ENCODE measurements at places on chromosomes 4 and X.

DNA sequence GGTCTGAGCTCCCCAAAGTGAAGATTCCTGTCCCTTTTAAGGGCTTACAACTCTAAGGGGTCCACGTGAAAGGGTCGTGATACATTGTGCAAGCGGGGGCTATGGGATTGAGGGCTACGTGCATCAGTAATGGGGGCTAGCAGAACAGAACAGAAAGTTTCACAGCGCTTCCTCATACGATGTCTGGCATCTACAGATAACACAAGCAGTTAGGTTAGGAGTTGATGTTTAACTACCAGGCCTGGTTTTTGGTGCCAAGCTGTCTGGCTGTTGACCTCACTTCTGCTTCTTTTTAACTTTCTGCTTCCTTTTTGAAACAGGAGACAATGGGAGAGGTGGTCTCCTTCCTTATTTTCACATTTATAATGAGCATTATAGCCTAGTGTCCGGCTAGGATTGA, 368.6 kb upstream of the CXorf51A start:
- no peak for DNase-seq

DNA sequence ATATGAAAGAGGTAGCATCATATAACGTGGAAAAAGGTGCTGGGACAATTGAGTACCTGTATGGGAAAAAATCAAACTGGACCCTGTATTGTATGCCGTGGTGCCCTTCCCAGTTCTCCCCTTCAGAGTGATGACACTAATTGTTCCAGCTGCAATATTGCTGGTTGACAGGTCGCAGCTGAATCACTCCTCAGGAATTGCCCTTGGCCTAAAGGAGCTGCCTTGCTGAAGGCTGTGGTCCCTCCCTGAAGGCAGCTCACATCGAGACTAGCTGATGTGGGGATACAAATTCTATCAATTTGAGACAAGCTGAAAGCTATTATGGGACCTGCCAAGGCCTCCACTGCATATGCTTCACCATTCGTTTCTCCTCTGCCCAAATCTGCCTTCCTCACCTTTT, 39.3 kb upstream of the CXCL8 start:
- peak; percentile 42 for DNase-seq

GRCh38 chrX:30580641-30581040, 3.1 kb upstream of the TASL start:
- DNase-seq: peak; percentile 57

GRCh38 chrX:44580466-44580865, 37.8 kb upstream of the FUNDC1 start:
- peak; percentile 76 for DNase-seq

DNA sequence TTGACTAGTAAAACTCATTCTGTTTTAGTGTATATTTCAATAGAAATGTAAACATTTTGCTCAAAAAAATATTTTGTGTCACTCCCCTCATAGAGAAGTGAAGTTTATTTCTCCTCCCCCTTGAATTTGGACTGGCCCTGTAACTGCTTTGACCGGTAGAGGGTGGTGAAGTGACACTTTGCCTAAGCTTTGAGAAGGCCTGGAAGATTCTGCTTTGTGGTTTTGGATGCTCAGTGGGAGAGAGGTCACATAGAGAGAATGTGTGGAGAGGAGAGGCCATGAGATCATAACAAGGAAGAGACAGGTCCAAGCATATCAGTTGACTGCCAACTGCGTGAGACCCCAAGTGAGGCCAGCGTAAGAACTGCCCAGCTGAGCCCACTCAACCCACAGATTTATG, 19.1 kb upstream of the ARX start:
- DNase-seq: peak; percentile 51

- no peak for DNase-seq
Measured at GRCh38 chr4:188707036-188707435, 567.8 kb downstream of the TRIML1 start.

DNA sequence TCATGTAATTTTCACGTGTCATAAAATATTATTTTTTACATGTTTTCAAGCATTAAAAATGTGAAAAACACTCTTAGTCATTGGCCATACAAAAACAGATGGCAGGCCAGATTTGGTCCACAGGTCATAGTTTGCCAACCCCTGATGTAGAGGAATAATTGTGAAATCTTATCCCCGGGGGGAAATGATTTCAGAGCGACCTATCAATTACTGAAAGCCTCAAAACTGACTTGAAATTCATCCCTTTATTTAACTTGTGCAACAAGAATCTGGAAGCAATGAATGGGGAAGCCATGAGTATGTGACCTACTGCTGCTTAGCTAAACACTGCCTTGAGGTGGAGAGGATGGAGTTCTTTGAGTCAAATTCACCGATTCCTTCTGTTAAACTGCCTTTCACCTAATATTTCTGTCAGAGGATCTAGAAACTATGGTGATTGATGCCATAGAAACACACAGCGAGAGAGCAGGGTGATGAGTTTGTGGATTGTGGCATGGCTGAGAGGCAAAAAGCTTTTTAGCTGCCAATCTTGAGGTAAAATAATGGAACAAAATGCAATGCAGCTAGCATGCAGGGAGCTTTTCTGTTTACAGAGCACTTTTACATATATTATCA, 30.3 kb upstream of the BRS3 start:
- DNase-seq: peak; percentile 10

GRCh38 chrX:16992445-16992844, 46.0 kb downstream of the REPS2 start:
- no peak for DNase-seq

GRCh38 chrX:15790769-15791290, 546 bp downstream of the ZRSR2 start:
- peak; percentile 16 for DNase-seq

DNA sequence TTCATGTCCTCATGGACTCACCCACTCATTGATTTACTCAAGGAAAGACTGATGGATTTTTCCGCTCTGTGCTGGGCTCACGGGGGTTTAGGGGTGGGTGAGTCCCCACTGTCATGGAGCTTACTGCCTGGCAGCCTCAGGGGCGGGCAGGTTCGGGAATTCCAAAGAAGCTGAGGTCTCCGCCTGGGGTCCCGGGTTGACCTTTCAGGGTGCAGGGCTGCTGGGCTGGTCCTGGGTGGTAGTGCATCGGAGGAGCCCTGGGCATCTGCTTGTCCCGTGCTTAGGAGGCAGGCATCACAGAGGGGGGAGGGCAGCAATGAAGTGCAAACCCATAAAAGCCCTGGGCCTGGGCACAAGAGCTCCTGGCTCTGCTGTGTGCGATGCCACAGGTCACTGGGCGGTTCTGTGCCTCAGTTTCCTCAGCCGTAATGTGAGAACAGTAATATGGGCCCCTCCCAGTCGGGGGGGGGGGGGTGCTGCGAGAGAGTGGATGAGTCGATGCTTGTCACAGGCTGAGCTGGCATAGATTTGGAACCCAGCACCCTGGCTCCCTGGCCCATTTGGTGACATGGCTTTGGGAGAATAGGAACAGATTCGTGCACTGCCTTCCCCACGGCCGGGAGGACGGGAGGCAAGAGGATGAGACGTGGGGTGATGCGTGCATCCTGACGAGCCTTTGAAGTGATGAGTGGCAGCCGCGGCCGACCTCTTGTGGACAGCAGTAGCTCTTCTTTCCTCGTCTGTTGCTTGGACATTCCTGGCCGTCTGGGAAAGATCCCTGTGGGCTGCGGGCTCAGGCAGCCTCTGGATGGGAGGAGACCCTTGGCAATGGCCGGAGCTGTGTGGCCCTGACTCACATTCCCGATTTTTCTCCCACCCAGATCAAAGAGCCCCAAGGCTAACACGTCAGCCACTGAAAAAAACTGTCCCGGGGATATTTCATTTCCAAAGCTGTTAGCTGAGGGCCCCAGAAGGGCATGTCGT, 42.0 kb downstream of the PSAPL1 start:
- DNase-seq: no peak

DNA sequence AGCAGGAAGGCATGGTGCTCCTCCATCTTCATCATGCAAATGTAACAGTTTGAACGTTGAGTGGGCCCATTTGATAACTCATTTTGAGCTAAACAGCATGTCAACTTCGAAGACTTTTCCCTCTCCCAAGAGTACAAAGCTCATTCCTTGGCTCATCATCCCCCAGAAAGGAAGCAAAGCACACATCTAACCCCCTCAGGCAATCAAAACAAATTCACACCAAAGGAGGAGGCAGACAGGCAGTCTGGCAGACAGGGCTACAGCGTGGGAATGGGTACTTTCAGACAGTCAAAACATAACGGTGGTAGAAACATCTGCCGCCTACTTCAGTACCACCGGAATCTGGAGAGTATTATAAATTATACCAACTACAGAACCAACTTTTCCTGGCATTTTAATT, 81.7 kb downstream of the PCDH19 start:
- no peak for DNase-seq

- no peak for DNase-seq
Measured at GRCh38 chr4:155434904-155435303, 58.1 kb upstream of the MAP9 start.

DNA sequence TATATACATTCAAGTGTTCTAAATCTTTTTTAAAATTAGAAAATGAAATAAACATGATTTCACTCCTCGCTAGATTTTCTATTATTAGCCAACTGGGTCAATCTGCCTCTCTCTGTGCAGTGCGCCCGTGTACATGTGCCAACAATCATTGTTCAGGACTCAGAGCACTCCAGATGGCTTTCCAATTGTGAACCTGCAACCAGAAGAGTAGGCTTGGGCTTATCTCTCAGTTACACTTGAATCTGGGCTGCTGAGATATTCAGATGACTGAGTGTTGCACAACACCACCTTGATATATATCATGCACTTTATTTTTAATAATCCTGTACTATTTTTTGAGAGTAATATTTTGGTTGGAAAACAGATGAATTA, 184.0 kb upstream of the FSTL5 start:
- DNase-seq: no peak

- no peak for DNase-seq
Measured at GRCh38 chr4:104424989-104425388, 69.7 kb downstream of the CXXC4 start.

DNA sequence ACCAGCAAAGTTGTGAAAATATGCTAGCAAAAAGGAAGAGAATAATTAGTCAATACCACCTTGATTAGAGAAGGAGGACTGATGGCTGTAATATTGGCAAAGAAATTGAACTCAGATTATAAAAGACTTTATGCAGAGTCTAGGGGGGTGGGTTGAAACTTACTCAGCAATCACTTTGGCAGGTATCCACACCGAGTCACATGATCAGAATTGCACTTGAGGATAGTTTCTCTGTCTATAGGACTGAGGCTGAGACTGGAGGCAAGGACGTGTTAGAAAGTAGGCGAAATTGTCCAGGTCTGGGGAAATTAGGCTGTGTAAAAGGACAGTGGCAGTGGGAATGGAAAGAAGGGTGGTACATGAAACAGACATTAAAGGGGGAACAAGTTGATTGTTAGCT, 284.4 kb downstream of the ARHGAP24 start:
- no peak for DNase-seq
